ENCODE measurements at places on chromosomes 7 and 10. TPM values are rescaled to one million over a fixed set of nuclear protein-coding genes. Genes with fewer than 3 reads are reported as not detected.

DNA sequence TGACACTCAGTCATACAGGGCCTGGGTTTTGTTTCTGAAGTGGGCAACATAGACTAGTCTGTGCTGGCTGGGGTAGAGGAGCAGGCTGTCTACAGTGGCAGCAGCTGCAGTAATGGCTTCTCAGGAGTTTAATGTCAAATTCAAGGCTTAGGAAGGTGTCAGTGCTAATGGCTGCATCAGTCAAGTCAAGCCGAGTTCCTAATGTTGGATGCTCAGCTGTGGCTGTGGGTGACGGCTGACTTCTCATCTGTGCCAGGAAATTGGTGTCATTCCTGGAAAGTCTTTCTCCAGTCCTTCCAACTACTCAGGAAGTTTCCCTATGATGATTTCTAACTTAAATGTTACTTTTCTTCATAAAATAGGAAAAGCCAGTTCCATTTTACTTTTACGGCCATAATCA is 468.1 kb upstream of the IGFBP3 start:
- H3K36me3 ChIP-seq: no peaks in the 10 kb centered on the region
- H3K27me3 ChIP-seq: no peaks in the 10 kb centered on the region
- no peaks in the 10 kb centered on the region for H3K4me1 ChIP-seq
- H3K27ac ChIP-seq: no peak overlapping the region

DNA sequence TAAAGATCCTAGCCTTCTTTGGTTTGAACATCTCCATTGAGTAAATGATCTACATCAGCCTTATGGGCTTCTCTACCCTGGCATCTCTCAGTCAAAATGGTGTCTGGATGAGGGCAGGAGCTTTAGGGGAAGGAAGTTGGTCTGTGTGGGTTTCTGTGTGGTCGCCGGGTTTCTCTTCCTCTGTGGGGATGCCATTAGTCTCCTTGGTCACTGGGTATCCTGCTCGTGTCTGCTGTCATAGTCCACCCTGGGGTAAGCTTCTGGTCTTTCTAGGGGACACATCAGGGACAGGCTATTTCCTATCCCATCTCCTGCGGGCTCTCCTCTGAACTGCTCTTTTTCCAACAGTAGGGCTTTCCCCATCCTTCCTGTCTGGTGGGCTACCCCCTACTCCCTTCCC is 150.3 kb upstream of the NPY start:
- no peak for DNase-seq
- no peaks in the 10 kb centered on the region for H3K36me3 ChIP-seq
- H3K4me1 ChIP-seq: no peaks in the 10 kb centered on the region
- H3K27ac ChIP-seq: no peak overlapping the region

- no peak overlapping the region for H3K4me3 ChIP-seq
- no peaks in the 10 kb centered on the region for H3K27me3 ChIP-seq
- DNase-seq: no peak
- no peaks in the 10 kb centered on the region for H3K36me3 ChIP-seq
Measured at GRCh38 chr10:90437452-90437851, 420.4 kb downstream of the HTR7 start.

DNA sequence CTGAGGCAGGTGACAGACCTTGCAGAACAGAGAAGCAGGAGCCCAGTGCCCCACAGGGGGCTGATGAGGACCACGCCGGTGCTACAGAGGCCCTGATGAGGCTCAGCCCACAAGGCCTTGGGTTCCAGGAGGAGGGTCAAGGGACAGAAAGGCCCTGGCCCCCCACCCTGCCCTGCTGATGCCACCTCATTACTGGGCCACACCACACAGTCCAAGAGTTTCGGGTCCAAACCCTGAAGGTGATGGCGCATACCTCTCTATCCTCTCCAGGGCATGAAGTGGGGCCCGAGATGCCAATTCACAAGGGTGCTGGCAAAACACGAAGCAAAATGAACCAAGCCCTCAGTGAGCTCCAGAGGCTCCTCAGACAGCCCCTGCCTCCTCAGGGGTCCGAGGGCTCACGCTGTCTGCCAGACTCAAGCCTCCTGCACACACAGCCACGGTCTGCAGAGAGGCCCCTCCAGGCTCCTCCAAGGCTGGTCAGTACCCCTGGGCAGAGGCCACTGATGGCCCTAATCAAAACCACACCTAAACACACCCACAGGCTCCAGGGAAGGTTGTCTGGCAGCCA is 32.3 kb downstream of the RASGEF1A start:
- H3K4me3 ChIP-seq: no peak overlapping the region
- H3K27me3 ChIP-seq: no peaks in the 10 kb centered on the region
- H3K36me3 ChIP-seq: no peaks in the 10 kb centered on the region

The SORCS1 gene
- total RNA-seq: not detected
